ENCODE measurements at places on chromosomes 11 and 22.
A peak's percentile ranks its signal among the peaks of the same experiment; 100 is the strongest.

DNA sequence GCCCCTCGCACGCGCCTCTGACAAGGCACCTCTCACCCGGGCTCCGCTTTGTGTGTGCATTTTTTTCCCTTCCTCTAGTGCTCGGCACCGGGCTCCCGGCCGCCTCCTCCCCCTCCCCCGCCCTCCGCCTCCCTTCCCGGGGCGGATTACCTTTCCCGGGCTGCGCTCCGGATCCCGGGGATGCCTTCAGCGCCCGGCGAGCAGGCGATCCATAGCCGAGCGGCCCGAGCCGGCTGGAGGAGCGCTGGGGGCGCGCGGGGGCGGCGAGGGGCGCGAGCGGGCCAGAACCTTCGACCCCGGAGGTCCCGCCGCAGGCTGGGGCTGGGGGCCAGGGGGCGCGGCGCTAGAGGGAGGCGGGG is 282 bp downstream of the MPPED2 start:
- peak; percentile 9 for DNase-seq

GRCh38 chr11:77776455-77776854 is 44.1 kb downstream of the RSF1 start:
- DNase-seq: peak; percentile 18

- no peak for DNase-seq
Measured at GRCh38 chr11:39255648-39256047, 2203.8 kb downstream of the LRRC4C start.

DNA sequence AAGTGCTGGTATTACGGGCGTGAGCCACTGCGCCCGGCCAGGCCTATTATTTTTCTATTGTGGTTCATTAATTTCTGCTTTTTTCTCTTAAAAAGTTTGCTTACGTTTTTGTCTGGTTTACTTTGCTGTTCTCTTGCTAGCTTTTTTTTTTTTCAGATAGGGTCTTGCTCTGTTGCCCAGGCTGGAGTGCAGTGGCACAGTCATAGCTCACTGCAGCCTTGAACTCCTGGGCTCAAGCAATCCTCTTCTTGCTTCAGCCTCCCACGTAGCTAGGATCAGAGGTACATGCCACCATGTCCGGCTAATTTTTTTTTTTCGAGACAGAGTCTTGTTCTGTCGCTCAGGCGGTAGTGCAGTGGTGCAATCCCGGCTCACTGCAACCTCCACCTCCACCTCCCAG is 18.7 kb downstream of the F2 start:
- DNase-seq: no peak

DNA sequence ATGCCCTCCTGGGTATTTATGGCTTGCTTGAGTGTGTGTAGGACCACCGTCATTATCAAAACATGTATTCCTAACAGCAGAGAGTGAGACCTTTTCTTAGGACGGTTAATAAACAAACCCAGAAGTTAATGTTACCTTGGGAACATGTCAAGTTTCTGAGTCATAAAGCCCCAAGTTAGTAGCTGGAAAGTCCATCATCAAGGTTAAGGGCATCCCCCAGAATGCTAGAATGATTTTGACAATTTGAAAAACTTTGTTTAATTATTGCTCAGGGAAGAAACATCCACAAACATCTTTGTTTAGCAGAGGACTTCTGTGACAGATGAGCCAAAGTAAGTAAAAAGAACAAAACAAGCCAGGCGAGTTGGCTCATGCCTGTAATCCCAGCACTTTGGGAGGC is 20.0 kb downstream of the CAVIN3 start:
- DNase-seq: no peak

- DNase-seq: peak; percentile 63
Measured at GRCh38 chr11:74307434-74307833, 4.0 kb downstream of the P4HA3 start.

- DNase-seq: peak; percentile 58
Measured at GRCh38 chr11:10373340-10373739, 68.5 kb downstream of the ADM start.

DNA sequence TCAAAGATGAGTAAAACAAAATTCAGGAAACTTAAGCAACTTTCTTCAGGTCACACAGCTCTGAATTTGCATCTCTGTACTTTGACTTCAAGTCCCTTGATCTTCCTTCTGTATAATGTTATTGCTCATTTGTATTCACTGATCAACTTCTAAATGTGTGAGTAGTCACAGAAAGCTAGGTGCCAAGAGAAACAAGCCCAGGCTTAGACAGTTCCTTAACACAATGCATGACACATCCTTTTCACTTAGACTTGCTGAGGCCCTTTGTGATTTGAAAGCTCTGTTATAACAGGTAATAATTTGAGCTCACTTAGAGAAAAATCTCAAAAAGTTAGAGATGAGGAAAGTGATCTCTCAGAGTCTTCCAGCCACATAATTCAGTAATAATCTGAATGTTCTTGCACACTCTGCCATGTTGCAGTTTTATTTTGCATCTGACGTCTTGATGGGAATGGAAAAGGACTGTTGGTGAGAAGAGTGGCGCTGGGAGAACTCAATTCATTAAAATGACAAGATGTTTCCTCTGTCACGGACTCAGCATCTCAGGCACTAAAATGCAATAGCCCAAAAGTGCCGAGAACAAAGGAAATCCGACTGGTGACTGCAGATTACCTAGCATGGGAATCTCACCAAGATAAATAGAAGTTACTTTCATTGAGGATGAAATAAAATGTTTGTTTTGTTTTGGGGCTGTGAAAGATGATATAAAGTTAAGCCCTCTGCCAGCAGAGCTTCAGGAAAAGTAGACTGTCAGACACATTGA is 665.3 kb downstream of the OPCML start:
- DNase-seq: peak; percentile 37

GRCh38 chr11:130314184-130314749 is 450 bp downstream of the ZBTB44 start:
- DNase-seq: peak; percentile 56

- no peak for DNase-seq
Measured at GRCh38 chr11:111617286-111617685, 15.0 kb downstream of the SIK2 start.

DNA sequence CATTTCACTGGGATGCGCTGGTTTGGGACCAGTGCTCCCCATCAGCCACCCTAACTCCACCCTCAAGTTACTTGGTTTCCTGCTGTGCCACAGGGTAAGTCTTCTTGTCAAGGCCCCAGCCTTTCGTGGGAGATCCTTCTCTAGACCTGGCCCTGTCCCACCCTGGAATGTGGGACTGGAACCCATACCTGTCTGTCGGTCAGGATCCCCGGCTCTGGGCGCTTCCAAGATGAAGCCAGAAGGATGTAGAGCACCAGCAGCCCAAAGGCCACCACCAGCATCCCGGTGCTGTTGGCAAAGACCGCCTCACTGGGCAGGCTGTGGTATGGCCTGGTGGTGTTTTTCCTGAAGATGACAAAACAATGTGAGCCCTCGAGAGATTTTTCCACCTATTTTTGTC is 10.9 kb downstream of the CYB561A3 start:
- DNase-seq: no peak

DNA sequence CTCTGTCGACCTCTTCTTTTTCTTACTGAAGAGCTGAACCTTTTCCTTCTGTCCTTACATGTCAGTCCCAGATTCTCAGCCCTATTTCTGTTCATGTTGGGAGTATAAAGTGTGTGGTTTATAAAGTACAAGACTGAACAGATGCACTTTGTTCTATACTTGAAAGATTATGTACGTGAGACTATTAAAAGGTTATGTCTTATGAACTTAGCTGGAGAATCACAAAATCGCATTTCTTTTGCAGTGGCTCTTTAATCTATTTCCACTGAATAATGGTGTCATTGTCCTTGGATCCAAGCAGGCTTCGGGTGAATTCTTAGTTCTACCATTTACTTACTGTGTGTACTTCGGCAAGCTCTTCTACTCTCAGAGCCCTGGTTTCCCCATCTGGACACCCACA is 558.4 kb downstream of the TMEM135 start:
- no peak for DNase-seq

- DNase-seq: no peak
Measured at GRCh38 chr11:65090628-65091027, 5.4 kb upstream of the VPS51 start.

- DNase-seq: no peak
Measured at GRCh38 chr22:23750367-23750713, 572 bp downstream of the ZNF70 start.

GRCh38 chr11:132253469-132254264 is 883.3 kb downstream of the NTM start:
- DNase-seq: no peak

- DNase-seq: no peak
Measured at GRCh38 chr11:132670921-132671675, 861.2 kb downstream of the OPCML start.

GRCh38 chr11:80698637-80699036 is 1257.8 kb upstream of the TENM4 start:
- DNase-seq: no peak

- peak; percentile 56 for DNase-seq
Measured at GRCh38 chr11:74493791-74494630, 487 bp upstream of the LIPT2 start.

- DNase-seq: peak; percentile 64
Measured at GRCh38 chr11:80330264-80330663, 889.4 kb upstream of the TENM4 start.

DNA sequence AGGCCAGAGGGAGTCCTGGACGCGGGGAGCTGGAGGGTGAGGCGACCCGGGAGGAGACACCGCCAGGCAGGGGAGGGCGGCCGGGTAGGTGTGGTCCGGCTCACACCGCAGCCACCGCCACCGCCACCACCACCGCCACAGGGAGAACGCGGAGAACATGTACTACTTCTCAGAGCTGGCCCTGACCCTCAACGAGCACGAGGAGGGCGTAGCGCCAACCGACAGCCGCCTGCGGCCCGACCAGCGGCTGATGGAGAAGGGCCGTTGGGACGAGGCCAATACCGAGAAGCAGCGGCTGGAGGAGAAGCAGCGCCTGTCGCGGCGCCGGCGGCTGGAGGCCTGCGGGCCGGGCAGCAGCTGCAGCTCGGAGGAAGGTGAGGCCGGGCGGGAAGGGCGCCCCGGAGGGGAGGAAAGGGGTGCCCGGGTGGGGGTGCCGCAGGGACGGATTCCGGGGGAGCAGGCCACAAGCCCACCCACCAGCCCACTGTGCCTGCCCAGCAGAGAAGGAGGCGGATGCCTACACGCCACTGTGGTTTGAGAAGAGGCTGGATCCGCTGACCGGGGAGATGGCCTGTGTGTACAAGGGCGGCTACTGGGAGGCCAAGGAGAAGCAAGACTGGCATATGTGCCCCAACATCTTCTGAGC is 62.8 kb downstream of the MORC2 start:
- no peak for DNase-seq

- no peak for DNase-seq
Measured at GRCh38 chr22:25453058-25453457, 111.4 kb upstream of the GRK3 start.

DNA sequence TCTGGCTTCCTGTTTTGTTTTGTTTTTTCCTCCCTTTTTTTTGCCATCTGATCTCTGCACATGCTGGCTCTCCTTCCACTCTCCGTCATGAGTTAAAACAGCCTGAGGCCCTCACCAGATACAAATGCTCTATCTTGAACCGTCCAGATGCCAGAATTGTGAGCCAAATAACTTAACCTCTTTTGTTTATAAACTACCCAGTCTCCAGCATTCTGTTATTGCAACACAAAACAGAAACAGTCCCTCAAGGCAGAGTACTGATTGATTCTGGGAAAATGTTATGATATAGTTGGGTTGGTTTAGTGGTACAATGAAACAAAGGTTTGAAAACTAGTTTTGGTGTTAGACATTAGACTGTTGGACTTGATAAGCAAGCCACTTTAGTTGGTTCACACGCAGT is 1390.0 kb upstream of the RAG2 start:
- peak; percentile 6 for DNase-seq

DNA sequence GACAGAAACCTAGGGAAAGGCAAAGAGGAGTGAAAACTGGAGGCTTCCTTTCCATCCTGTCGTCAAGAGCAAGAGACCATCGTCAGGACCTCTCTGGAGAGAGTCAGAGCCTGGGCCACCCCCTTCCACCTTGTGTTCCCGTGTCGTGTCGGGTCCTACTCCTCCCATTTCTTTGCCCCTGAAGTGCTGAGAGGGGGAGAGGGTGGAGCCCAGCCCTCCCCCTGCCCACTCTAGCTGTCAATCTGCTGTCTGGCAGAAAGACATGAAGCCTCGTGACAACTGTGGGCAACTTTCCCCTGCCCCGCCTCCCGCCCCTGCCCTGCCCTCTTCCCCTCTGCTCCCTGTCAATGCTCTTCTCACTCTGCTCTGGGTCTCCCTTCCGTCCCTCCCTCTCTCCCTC is 20.6 kb downstream of the ANKK1 start:
- DNase-seq: no peak

DNA sequence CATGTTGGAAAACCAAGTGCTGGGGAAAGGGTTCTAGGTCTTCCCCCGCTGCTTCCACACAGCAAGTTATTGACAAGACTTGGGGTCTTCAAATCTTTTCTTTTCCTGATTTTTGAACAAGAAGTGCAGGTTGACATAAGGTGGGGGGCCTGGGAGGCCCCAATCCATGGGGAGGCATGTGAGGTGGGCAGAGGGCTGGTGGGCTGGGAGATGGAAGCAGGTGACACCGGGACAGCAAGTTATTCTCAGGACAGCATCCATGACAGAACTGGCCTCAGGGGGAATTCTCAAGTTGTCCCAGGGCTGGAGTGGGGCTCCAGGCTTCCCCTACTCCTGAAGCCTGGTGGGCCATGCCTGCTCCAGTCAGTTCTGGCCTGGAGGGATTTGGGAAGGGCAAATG is 5.5 kb downstream of the FGF19 start:
- DNase-seq: no peak

GRCh38 chr11:107561688-107562087 is 3.8 kb downstream of the ALKBH8 start:
- DNase-seq: peak; percentile 73

DNA sequence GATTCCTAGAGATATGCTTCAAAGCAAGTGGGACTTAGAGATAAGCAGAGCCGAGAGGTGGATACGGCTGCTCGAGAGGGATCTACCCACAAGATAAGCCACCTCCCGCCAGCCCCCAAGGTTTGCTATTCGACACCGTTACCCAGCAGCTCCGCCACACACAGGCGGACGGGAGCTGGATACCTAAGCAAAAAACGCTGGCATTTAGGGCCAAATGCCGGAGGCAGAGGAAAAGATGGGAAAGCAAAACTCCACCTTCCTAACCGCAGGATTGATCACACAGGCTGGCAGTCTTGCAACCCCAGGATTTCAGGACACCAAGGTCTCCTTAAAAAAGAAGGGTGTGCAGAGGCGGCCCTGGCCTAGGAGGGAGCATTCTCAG is 709 bp downstream of the FTH1 start:
- no peak for DNase-seq

DNA sequence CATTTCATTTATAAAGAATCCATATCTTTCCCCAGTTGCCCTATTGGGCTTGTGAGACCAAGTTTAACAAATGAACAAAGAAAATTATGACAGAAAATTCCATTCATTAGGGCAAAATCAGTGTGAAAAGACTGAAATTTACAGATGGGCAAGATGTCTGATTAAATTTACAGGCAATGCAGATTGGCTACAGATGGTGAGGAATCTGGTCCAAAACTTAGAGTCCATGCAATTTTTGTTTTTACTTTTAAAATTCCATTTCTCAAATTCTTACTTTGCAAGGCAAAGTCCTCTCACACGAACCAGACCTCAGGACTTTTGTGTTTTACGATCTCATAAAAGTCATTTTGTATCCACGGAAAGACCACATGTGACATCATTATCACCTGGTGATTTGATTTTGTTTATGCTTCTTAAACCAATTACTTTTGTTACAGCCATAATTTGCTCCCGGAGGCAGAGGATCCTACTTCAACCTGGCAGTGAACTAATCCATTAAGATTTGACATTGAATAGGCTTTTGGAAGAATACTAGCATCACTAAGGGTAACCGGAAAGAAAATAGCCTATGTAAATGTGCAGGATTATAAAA is 843.7 kb upstream of the CHORDC1 start:
- DNase-seq: no peak
